ENCODE measurements at places on chromosomes 11 and 22. TPM values are rescaled to one million over a fixed set of nuclear protein-coding genes. Genes with fewer than 3 reads are reported as not detected.

DNA sequence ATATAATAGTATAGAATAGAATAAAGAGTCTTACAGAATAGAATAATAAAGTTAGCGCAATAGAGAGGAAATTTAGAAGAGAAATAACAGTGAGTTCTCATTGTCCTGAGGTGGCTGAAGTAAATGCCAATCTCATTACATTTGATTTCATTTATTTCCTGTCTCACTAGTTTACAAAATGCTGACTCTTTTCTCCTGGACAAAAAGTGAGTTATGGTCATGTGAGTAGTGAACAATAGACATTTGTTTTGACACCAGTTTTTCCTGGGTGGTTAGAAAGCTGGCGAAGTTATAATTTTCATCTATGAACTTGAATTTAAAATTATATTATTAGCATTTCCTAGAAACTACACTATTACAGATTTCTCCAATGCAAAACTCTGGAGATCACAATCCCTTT, 143.7 kb downstream of the TYR start:
- DNase-seq = no peak

- no peak for DNase-seq
These were observed 201.4 kb downstream of the MAML2 start for GRCh38 chr11:96141626-96142025.

- DNase-seq = no peak
These were observed 17.7 kb upstream of the PRDM10 start for GRCh38 chr11:130020323-130020722.

DNA sequence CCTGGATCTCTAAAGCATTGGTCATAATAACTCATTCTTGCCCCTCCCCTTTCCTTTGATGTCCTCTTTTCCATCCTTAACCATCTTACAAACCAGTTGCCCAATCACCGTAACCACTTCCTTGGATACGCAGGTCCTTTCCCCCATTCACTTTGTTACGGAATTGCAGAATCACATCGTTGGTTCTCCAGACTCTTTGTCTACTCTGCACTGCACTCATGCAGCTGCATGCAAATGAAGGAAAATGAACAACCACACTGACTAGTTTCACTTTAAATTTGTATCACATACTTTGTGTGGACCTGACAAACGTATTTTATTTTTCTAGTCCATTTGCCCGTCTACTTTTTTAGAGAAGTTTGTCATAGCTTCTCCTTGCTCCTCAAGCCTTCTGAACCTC, 69.9 kb downstream of the SLC5A12 start:
- DNase-seq = no peak

The HEPACAM gene
- not detected for total RNA-seq

The GNG3 gene
- total RNA-seq = not detected

The P2RY2 gene
- total RNA-seq = 19.8 TPM

Measured in left ventricle myocardium inferior (tissue), 1 donor.